ENCODE measurements at places on chromosomes 7 and 10.

DNA sequence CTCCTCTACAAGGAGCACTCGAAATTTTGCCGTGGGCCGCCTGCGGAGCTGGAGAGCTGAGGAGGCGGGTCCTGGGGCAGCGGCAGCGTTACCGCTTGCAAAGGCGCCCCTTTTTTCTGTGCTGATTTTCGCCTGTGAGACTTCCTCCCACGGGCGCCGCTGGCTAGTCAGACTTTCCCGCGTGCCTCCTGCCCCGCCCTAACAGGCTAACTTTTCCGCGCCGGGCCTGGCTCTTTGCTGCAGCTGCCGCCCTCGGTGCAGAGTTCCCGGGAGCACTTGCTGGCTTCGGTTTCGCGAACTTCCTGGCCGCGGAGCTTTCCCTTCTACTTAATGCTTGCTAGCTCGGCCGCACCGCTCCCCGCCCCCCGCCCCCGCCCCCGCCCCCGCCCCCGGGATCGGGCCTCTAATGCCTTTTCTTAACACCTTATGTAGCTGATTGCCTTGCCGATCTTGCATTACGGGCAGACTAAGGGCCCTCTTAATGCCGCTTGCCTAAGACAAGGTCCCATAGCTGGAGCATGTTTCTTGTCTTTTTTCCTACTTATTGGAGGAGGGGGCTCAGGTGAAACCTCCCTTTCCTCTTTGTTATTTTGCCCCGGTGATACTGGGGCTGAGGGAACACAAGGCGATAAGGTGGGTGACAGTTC is 37.9 kb upstream of the RASGEF1A start:
- no peak for DNase-seq

DNA sequence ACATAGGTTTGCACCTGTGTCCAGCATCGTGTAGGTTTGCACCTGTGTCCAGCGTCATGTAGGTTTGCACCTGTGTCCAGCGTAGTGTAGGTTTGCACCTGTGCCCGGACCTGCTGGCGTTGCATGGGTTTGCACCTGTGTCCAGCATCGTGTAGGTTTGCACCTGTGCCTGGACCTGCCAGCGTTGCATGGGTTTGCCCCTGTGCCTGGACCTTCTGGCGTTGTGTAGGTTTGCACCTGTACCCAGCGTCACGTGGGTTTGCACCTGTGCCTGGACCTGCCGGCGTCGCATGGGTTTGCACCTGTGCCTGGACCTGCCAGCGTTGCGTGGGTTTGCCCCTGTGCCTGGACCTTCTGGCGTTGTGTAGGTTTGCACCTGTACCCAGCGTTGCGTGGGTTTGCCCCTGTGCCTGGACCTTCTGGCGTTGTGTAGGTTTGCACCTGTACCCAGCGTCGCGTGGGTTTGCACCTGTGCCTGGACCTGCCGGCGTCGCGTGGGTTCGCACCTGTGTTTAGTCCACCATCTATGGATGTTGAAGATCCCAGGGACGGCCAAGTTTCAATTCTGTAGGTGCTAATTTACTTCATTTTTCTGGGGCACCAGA is 158.0 kb downstream of the WDR37 start:
- DNase-seq, result no peak

- DNase-seq, result no peak
These were observed 44.7 kb upstream of the ZMIZ2 start for GRCh38 chr7:44703921-44704320.

DNA sequence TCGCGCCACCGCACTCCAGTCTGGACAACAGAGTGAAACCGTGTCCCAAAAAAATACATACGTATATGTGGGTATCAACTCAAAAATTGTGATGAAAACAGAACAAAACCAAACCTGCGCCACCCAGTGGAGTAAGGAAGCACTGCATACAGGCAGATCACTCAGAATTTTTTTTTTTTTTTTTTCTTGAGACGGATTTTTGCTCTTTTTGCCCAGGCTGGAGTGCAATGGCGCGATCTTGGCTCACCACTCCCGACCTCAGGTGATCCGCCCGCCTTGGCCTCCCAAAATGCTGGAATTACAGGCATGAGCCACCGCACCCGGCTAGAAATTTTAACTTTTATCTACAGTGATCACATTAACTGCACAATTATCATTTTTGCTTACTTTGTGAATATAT is 9.1 kb upstream of the TMEM236 start:
- no peak for DNase-seq

- no peak for DNase-seq
These were observed 71.1 kb downstream of the ATRNL1 start for GRCh38 chr10:115164220-115164619.

GRCh38 chr7:29292886-29293658 is 98.5 kb downstream of the CHN2 start:
- DNase-seq, result no peak

GRCh38 chr10:7593063-7593462 is 73.7 kb downstream of the ITIH5 start:
- DNase-seq, result no peak

- peak; percentile 18 for DNase-seq
These were observed 492.0 kb downstream of the KIF20B start for GRCh38 chr10:90193240-90193985.

DNA sequence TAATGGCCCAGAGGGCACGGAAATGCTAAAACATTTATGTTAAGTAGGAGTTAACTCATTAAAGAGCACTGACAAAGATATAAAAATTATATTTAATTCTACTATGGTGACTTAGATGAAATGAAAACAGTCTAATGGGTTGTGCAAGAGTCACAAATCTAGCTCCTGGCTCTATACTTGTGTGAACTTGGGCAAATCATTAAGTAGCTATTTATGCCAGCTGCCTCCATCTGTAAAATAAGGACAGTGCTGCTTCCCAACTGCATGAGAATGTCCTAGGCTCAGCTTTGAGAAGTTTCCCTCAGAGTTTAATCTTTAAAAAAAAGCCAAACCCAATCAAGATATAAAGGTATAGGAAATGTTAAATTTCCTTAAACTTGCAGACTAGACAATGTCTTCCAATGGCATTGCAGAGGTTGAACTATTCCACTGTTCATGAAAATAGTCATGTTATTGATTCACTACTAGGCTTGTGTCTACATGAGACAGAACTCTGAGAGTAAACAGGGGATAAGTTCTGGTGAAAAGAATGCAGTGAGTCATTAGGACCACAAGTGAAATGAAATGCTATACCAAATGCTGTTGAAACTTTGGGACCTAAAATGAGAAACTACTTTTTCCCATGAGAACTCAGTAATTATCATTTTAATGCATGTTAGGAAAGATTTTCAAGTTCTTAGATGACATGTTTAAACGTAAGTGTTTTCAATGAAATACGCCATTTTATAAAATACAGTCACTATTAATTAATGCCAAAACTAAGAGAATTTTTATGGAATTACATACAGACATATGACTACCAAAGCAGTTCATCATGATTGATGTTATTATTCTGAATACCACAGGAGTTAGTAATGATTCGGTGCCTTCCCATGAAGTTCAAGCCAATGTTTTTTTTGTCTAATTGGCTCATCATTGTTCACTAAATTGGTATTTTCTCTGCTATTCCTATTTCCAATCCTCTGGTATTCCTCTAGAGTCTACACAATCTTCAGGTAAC is 84.2 kb downstream of the CDK6 start:
- DNase-seq, result peak; percentile 95

GRCh38 chr7:68547181-68547580 is 1051.1 kb upstream of the AUTS2 start:
- peak; percentile 15 for DNase-seq

- no peak for DNase-seq
These were observed 124.9 kb downstream of the CSTF2T start for GRCh38 chr10:51574248-51575048.

GRCh38 chr7:137169282-137169698 is 174.2 kb downstream of the PTN start:
- peak; percentile 29 for DNase-seq

DNA sequence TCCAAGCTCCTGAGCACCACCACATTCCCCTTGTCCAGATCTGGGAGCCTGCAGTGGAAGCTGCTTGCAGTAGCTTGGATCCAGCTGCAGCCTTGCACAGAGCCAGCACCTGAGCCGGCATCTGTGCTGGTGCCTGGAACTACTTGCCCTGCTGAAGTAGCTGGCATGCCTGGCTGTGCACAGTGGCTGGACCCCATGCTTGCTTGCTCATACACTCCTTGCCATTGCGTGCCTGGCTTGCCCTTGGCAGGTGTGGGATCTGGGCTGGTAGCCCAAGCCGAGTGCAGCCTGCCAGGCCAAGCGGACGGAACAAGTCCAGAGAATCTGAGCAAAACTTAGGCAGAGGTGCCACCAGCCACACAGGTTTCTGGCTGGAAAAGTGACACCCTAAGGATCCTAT is 759.9 kb downstream of the IPMK start:
- DNase-seq, result no peak

DNA sequence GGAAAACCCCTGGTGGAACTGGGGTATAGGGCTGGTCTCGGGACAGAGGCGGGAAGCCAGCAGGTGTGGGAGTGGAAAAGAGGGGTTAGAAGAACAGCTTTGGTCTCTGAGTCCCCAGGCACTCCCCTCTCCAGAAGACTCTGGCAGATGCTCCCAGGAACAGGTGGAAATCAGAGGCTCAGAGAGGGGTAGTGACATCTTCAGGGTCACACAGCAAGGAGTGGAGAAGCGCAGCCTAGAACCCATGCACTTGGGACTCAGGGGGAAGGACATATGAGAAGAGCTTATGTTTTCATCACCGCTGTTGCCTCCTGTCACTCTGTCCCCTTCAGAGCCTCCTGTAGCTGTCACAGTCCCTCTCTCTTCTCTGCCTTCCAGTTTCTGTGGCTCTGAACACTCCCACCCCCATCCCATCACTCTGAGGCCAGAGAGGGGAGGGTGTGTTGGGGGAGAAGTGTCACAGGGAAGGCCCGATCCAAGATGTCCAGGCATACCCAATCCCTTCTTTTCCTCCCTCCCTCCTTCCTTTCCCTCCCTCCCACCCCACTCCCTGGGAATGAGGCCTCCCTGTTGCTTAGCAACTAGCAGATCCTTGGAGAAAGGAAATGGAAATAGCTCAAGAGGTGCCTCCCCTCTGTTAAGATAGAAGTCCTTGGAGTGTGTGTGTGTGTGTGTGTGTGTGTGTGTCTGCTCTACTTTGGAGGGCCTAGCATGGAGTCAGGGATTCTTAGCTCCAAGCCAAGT is 32.0 kb downstream of the SRRM3 start:
- DNase-seq, result no peak

- DNase-seq, result peak; percentile 91
These were observed 4.8 kb downstream of the CRPPA start for GRCh38 chr7:16416289-16417282.

All from GM04503 (cell line).